ENCODE measurements at places on chromosomes 6 and 20.

- DNase-seq: no peak
Measured at GRCh38 chr6:77106992-77107391, 356.3 kb downstream of the HTR1B start.

DNA sequence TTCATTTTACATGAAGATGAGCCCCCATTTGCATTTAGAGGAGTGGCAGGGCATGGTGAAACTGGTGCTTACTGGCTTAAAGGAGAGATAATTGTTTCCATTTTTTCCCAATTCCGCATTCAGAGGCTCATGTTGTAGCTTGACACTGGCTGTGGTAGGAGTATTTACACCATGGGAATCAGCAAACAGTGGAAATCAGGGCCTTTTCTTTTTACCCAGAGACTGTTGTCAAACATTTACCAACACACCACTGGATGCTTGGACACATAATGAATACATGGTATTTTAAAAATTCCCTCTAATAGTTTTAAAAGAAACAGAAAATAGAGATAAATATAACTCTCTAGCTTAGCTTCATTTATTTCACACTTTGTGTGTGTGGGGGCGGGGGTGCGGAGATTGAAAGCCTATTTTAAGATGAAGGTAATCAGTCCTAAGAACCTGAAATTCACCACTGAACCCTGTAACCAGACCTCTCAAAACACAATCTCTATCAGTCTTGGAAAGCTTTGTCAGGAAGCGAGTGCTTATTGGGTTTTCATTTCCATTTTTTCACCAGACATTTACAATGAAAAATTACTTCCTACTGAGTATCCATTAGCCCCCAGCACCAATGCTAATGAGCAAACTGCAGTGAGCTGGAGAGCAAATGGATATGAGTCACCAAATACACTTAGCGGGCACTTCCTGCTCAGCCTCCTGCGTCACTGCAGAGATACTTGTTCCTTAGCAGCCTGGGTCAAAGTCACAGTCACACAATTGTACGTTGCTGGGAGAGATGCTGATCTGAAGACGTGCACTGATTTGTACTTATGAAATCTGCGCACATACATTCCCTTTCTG is 532.0 kb downstream of the BCKDHB start:
- peak; percentile 0 for DNase-seq

DNA sequence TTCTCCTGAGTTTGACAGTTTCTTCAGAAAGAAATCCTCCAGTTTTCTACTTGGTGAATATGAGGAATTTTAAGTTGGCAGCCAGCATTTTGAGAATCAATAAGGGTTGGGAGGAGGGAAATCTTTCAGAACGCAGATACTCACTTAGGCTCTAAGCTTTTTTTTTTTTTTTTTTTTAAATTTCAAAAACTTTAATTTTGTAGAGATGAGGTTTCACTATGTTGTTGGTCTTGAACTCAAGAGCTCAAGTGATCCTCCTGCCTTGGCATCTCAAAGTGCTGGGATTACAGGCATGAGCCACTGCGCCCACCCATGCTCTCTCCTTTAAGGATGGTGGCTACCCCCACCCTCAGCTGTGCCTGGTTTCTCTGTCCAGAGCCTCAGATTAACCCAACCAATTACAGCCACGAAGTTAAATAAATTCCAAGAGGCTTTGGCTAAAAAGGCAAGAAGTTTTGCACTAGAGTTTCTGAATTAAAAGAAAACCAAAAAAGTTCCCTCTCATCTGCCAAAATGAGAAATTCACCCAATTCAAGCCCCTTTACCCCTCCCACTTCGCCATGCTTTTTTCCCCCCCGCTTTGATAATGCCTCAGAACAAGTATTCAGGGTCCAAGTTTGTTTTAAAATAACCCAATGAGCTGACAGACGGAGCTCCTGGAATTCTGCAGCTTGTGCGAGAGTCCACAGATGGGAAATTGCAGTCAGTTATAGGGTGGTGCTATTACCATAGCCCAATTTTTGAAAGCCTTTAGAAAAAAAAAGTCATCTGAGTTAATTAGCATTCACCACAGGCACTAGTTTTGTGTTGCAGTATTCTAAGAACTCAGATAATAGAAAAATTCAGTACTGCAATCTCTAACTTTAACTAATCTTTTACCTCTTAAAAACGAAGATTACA is 94.3 kb upstream of the BEND3 start:
- no peak for DNase-seq

DNA sequence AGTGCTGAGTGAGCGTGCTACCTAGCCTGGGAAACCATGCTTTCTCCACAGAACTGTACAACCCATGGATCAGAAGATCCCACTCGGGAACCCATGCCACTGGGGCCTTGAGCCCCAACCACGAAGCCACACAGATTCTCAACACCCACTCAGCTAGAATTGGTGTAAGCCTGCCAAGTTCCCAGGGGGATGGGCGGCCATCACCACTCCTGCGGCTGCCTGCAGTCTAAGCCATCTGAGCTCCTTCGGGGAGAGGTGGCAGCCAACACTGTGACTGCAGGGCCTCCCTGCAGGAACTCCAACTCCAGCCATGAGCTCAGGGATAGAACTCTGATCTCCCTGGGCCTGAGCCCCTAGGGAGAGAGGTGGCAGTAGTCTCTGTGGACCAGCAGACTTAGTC is 33.6 kb upstream of the SENP6 start:
- no peak for DNase-seq

DNA sequence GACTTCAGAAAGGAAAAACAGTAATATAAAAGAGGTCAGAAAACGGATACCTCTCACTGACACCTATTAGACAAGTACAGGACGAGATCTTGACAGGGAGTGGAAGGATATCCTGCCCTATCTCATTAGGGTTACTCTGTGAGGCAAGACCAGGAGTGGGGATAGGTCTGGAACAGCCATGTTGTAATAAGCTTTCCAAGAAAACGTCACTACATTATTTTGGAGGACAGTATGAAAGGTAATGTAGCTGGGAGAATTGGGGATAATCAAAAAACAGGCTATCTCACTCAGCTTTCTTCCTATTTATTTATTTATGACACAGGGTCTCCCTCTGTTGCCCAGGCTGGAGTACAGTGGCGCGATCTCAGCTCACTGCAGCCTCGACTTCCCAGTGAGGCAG is 25.3 kb downstream of the HMGN4 start:
- no peak for DNase-seq

DNA sequence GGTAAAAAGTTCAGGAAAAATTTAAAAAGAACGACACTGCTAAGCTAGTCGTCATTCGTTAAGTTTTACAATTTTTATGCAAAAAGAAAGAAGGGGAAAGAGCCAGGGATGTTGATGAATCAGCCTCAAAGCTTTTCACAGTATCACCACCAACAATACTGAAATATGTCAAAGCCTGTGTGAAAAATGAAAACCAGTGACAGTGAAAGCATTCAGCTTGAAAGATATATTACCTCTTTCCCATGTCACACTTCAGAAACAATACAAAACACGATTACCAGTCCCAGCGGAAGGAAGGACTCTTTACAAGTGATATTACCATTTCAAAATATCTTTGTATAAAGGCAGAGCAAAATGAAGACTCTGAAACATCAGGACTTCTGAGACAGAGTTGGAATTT is 489.2 kb downstream of the EPHA7 start:
- no peak for DNase-seq

- no peak for DNase-seq
Measured at GRCh38 chr6:169800116-169800667, 48.8 kb downstream of the ERMARD start.

DNA sequence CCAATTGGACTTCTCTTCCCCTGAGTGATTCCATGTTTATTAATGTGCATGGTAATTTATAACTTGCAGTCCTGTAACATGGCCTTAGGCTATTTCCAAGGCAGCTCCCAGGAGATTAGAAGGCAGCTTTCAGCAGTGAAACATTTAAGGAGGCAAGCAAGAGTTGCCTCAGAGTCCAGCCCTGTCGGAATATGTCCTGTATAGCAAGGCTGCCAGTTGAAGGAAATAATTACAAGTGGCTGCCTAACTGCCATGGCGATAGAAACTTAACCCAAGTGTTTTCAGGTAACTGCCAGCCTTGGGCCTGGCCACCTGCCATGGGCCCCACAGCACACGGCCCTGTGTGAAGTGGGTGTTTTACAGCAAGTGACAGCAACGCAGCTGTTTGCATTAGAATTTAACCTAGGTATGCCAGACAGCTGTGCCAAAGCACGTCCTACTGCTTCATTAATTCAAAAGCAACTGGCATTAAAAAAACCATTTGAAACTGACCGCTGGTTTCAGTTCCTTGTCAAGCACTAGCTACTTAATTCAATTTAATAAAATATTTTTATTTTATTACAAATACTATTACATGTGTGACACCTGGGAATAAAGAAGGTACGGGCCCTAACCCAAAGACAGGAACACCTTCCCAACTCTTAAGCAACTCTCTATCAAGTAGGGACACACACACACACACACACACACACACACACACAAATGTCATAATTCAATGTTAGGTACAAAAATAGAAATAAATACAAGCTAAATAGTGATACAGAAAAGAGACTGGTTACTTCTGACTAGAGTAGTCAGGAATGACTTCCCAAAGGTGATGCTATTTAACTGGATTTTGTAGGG is 151.8 kb upstream of the HEY2 start:
- no peak for DNase-seq

DNA sequence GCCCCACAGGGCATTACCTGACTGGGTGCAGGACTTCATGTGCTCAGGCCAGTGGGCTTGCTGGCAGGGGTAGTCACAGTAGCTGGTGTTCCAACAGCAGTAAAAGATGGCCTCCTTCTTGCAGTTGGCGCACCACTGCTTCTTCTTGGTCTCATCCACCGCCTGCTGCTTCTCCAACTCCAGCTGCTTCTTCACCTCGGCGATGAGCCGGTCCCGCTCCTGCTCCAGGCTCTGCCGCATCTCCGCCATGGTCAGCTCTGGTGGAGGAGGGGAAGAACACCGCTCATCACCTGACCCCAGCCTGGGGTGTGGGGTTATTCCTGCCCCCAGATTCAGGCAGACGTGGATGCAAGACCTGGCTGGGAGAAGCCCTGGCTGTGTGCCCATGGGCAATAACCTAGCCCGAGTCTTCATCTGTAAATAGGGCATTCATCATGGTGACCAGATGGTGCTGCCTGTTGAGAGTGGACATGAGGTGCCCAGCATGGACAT is 132.2 kb downstream of the ZMYND8 start:
- DNase-seq: no peak

- no peak for DNase-seq
Measured at GRCh38 chr6:138682704-138683527, 90.7 kb upstream of the CCDC28A start.

GRCh38 chr6:83601119-83601518 is 88.8 kb downstream of the PRSS35 start:
- DNase-seq: no peak

DNA sequence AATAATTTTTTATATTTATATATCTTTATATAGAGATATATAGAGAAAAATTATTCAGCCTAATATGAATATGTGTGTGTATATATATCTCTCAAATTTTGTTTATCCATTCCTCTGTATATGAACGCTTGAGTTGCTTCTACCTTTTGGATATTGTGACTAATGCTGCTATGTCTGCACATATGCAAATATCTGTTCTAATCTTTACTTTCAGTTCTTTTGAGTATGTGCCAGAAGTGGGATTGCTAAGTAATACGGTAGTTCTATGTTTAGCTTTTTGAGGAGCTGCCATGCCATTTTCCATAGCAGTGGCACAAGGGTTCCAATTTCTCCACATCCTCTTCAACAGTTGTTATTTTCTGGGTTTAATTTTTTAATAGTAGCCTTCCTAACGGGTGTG is 72.8 kb upstream of the CEP85L start:
- DNase-seq: no peak

DNA sequence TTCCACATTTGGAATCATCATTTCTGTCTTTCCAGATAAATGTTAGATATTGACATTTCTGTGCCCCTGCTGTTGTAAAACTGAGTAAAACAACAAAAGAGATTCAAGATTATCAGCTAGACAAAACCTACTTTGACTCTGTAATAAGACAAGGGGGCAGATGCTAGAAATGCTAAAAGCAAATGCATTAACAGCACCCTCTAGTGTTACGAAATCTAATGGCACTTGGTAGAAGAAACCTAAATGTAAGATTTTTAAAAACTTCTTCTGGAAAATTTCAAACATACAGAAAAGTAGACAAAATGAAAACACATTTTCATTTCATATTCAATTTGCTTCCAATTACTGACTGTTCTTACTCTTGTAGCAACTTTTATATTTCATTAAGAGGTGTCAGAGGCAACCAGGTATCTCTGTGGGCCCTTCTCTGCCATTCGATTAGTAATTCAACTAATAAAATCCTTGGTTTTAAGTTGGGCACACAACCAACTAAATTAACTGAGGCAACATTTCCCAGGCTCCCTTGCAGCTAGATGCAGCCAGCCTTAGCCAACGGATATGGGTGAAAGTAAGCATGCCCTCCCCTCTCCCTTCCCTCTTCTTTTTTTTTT is 45.0 kb downstream of the SLC23A2 start:
- no peak for DNase-seq

- no peak for DNase-seq
Measured at GRCh38 chr6:34315780-34316179, 67.0 kb upstream of the SMIM29 start.

DNA sequence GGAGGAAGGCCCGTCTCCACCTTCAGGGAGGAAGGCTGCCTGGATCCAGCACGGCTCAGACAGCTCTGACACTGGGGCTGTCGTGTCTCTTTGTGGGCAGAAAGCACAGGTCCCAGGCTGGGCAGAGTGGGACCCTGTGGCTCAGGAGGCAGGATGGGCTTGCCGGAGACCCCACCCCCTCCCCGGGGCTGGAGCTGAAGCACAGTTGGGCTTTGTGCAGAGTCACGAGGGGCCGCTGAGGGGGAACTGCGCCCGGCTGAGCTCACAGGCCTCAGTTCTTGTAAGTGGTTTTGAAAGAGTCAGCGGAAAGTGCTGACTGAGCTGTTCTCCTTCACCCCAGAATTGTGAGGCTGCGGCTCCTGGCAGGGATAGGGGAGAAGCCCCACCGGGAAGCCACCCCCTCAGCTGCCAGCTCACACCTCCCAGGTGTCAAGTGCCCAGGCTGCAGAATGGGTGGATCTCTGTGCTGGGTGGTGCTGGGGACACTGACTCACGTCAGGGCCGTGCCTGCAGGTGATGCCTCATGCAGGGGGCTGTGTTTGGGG is 145.5 kb upstream of the RNF24 start:
- DNase-seq: no peak

GRCh38 chr20:33209789-33210188 is 7.4 kb upstream of the BPIFA3 start:
- no peak for DNase-seq

DNA sequence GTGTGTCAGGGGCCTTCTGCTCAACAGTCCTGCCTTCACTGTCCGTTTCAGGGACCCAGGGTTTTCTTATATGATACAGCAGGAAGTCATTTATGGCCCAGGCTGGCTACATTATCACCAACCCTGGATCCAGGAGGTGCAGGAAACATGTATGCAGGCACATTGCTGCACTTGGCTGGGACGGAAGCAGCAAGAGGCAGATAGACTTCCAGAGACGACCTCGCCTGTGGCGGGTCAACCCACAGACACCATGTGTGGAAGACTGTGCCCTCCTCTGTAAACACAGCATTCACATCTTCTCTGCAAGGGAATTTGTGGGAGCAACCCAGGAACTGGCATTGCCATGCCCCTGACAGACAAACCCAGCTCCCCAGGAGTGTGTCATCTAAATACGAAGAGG is 43.7 kb downstream of the TBC1D7 start:
- DNase-seq: no peak

Measured in stimulated activated CD8-positive, alpha-beta memory T cell treated with anti-CD3 and anti-CD28 coated beads, Interleukin-7, amount 100 ng/mL, for 1 hour (primary cell).